CD4-positive, alpha-beta T cell treated with Interleukin-15 for 4 hours (primary cell): ENCODE measurements at places on chromosomes 6 and 20.
A peak's percentile ranks its signal among the peaks of the same experiment; 100 is the strongest.

- no peak for DNase-seq
Measured at GRCh38 chr20:13865791-13866351, 81.0 kb downstream of the NDUFAF5 start.

- DNase-seq: no peak
Measured at GRCh38 chr6:154931711-154932424, 63.2 kb upstream of the TIAM2 start.

DNA sequence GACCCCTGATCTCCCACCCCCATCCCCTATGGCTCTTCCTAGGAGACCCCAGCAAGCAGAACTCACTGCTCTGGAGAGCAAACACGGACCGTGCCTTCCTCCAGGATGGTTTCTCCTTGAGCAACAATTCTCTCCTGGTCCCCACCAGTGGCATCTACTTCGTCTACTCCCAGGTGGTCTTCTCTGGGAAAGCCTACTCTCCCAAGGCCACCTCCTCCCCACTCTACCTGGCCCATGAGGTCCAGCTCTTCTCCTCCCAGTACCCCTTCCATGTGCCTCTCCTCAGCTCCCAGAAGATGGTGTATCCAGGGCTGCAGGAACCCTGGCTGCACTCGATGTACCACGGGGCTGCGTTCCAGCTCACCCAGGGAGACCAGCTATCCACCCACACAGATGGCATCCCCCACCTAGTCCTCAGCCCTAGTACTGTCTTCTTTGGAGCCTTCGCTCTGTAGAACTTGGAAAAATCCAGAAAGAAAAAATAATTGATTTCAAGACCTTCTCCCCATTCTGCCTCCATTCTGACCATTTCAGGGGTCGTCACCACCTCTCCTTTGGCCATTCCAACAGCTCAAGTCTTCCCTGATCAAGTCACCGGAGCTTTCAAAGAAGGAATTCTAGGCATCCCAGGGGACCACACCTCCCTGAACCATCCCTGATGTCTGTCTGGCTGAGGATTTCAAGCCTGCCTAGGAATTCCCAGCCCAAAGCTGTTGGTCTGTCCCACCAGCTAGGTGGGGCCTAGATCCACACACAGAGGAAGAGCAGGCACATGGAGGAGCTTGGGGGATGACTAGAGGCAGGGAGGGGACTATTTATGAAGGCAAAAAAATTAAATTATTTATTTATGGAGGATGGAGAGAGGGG is 1.4 kb downstream of the LTA start:
- DNase-seq: no peak

- no peak for DNase-seq
Measured at GRCh38 chr20:34842143-34842542, 16.7 kb upstream of the NCOA6 start.

GRCh38 chr20:51532577-51533191 is 9.8 kb downstream of the NFATC2 start:
- DNase-seq: peak; percentile 30

- no peak for DNase-seq
Measured at GRCh38 chr6:134689641-134690040, 260.3 kb downstream of the ALDH8A1 start.

DNA sequence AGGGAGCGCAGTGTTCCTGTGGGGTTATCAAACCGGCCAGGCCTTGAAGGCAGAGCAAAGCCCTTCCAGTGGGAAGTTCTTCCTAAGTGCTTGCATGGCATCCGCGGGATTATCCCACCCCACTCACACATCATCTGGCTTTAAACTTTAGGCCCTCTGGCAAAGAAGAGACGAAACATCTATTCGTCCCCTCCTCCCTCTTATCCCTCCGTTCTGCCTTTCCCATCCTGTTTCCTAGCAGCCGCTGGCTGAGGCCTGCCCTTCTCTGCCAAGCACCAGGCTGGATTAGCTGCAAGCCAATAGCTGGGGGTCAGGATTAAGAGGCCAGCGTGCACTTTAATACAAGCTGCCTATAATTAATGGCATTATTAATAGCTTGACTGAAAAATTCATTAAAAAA is 621.0 kb downstream of the PKHD1 start:
- DNase-seq: no peak

DNA sequence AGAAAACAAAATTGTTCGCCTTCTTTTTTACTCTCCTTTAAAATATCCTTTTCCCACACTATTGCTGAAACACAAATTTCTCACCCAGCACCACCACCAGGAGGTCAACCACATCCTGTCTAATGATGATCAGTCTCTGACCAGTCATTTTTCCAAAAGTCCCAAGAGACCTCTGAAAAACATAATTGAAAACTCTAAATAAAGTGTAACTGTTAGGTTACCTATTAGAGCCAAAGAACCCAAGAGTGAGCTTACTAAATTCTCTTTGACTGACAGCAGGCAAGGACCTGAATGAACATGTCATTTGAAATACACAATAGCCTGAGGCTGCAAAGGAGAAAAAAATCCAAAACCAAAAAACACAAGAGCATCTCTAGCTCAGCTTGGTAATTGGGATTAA is 735.4 kb downstream of the CBLN4 start:
- DNase-seq: no peak

DNA sequence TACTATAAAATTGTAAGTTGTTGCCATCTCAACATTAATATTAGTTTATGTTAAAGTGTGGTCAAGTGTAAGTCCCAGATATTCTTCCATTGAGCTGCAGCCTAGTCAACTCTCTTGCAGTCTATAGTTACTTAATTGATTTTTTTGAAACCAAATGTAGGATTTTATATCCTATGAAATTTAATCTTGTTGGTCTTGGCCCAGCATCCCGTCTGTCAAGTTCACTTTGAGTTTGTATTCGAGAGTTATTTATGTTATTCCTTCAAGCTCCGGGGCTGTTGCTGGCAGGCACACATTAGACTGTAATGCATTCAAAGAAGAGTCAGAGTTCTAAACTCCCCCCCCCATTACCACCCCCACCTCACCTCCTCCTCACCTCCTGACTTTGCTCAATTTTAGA is 71.0 kb upstream of the SPACA1 start:
- DNase-seq: no peak
